Stimulated activated CD4-positive, alpha-beta T cell treated with anti-CD3 and anti-CD28 coated beads, Interleukin-12 subunit alpha, Interleukin-12 subunit beta, amount 100 ng/mL, for 4 hours (primary cell): ENCODE measurements at places on chromosomes 6 and 20.

DNA sequence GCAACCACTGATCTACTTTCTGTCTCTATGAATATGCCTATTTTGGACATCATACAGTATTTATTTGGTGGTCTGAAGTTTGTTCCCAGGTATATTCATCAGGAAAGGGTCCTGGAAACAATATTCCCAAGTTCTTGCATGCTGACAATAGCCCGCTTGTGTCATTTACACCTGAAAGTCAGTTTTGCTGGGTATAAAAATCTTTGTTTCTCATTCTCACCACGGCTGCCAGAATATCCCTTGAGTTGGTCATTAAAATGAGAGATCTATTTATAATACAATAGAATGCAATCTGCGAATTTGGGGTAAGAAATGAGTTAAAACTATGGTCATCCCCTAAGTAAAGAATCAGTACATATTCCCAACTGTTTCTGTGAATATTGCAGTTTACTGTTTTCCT, 79.0 kb downstream of the MAN1A1 start:
- DNase-seq = no peak

GRCh38 chr20:878511-879307, 37.4 kb downstream of the ANGPT4 start:
- no peak for DNase-seq

DNA sequence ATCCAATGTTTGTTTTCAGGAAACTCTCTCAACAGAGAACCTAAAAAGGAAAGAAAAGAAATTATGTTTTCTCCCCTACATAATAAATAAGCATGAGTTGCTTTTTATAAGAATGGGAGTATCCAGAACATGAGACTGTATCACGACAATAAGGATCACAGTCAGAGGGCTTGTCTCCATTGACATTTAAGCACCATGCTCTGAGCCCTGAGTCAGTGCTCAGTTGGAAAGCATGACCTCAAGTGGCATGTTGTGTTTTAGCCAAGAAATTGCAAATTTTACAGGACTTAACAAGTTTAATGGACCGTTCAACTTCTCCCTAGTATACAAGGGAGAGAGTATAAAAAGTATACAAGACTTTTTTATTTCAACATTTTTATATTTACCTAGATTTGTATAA, 431.6 kb downstream of the GJA1 start:
- DNase-seq = no peak

GRCh38 chr20:35005463-35005961, 49.8 kb downstream of the MYH7B start:
- no peak for DNase-seq

DNA sequence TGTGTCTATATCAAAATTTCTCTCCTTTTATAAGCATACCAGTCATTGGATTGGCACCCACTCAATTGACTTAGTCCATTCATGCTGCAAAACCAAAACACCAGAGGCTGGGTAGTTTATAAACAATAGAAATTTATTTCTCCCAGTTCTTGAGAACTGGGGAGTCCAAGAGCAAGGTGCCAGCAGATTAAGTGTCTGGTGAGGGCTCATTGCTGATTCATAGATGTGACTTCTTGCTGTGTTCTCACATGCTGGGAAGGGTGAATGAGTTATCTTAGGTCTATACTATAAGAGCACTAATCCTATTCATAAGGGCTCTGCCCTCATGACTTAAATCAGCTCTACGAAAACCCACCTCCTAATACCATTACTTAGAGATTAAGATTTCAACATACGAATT, 501.4 kb downstream of the EPM2A start:
- no peak for DNase-seq

DNA sequence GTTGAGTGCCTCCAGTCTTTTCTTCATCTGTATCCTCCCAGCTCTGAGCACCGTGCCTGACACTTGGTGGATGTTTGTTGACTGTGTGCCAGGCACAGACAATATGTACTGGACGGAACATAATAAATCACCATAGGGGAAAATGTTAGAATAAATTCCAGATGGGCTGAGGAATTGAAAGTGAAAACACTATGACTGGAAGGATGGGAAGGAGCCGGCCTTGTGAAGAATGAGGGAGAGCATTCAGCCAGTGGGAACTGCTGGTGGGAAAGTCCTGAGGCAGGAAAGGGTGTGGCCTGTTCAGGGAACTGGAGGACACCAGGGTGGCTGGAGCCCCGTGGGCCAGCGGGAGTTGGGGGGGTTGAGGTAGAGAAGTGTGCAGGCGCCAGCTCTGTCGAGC, 75.4 kb downstream of the MTHFD1L start:
- DNase-seq = no peak

DNA sequence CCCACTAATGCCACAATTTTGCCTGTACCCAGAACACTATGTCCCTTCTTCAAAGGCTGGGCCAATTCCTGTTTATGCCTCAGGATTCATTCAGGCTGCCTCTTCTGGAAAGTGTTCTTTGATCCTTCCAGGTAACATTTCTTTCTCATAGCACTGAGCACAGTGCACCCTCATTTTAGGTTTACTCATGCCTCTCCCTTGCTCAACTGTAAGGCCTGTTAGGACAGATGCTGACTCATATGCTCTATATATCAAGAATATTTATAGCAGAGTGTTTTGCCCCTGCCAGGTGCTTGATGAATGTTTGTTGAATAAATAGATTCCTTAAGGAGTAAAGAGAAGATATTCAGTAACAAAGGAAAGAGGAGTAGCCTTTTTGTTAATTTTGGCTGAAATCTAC, 263.9 kb downstream of the PHF3 start:
- no peak for DNase-seq

DNA sequence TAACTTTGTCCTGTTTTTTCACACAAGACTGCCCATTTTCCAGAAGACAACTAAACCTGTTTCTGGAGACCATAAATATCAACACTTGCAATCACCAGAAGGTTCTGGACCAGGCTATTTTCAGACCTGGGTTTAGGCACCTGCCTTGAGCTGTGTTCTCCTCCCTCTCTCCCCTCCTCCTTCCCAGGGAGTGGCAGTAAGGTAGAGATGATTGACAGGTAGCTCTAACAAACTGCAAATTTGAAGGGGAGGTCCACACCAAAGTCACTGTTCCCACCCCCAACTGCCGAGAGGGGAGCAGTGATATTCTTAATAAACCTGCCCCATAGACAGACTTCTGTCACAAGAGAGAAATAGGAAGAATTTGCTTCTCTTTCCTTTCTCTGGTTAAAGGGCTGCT, 91.2 kb upstream of the BACH2 start:
- no peak for DNase-seq

DNA sequence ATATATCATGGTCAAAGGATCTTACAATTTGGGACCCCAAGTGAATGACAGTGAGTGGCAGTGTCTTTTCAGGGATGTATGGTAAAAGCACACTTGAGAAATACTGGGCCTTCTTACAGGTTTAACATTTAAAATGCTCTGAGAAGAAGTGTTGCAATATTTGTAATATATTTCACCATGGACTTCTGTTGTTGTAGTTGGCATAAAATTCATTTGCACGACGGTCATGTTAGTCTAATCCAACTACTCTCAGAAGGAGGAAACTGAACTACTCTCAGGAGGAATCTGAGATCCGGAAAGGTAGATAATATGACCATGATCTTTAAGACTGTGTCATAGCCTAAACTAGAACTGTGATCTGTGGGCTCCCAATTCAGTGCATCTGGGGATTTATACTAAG, 700.1 kb downstream of the HDGFL1 start:
- DNase-seq = no peak

GRCh38 chr6:147733686-147734085, 225.2 kb downstream of the SAMD5 start:
- DNase-seq = no peak

DNA sequence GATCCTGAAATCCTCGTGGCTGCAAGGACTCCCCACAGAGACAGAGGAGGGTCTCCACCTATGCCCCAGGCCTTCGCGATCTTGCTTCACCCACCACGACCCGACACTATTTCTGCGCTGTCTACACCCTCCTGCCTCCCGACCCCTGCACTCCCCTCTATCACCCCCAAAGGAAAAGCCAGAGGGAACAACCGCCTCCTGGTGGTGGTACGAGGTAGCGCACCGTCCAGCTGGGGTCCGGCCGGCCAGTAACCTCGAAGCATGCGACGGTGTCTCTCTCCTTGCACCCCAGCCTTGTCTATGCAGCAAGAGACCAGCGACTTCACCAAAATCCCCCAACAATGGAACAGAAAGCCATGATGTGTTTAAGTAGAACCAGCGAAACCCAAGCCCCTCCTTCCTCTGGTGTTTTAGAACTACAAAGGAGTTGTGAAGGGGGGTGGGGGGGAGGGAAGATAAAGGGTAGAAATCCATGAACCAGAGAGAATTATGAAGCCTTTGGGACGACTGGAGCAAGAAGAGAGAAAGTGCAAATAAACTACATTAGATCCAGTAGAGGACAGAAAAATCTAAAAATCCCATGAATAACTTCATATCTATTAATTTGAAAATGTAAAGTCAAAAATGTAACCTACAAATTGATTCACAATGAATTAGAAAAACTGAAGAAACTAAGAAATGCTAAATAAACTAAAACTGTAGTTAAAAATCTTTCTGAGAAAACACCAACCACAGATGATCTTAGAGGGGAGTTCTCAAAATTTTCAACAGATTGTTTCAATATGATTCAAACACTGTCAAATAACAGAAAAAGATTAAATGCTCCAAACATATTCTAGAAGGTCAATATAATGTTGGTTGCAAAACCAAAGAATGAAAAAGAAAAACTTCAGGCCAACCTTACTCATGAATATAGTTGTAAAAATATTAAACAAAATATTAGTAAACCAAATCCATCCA, 168.0 kb downstream of the CDK19 start:
- no peak for DNase-seq

DNA sequence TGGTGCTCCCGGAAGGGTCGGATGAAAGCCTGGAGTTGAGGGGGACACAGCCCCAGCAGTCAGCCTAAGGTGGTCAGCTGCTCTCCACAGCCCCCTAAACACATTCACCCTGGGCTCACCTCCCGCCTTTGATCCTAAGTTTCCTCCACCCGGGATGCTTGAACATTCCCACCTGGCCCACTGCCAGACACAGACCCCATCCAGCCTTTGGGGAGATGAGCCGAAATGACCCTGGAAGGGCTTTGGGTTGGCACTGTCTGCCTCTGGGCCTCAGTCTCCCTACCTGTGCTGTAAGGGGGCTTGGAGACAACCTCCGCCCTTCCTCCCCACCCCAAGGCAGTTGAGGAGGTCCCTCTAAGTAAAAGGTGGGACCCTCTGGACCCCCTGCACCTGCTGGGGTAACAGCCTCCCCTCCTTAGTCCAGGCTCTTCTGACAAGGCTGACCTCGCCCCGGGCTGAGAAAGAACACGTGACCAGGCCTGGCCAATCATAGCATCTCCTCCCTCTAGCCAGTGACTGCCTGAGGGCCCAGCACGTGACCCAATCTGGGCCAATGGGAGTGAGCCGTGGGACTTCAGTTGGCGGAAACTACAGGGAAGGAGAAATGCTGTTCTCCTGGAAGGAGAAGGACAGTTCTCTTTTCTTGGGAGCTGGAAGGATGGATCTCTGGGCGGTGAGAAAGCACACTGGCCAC, 16.9 kb upstream of the UBE2V1 start:
- DNase-seq = no peak

GRCh38 chr6:44514576-44515193, 127.2 kb downstream of the CDC5L start:
- DNase-seq = no peak

DNA sequence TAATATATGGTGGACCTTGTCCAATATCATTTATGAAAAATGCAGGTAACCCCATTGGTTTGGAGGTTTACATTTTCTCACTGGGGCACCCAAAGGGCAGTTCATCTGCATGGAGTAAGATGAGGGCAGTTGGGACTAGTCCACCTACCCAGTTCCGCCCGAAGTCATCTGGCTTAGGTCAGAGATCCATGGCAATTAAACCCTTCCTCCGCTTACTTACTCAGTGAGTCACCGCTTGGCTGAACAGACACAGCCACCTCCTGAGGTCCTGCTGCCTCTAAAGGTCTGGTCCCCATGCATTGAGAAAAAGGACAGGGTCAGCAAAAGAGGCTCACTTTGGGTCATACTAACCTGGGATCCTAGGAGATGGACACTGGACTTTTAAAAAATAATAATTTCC, 102.9 kb upstream of the PRL start:
- no peak for DNase-seq

DNA sequence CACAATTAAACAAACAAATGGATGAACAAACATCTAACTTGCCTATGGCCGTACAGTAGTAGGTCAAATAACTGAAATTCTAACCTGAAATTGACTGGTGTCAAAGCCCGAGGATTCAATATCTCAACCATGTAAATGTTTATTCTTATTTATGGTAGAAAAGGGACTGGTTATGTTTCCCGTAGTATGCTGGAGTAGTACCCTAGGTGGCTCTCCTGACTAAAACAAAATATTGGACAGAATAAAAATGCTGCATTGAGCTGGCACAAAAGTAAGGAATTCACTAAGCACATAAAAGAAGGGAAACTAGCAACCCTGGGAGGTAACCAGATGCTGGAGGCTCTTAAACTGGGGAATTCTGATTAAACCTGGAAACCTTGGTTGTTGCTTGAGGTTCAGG, 117.1 kb upstream of the PREP start:
- DNase-seq = no peak

DNA sequence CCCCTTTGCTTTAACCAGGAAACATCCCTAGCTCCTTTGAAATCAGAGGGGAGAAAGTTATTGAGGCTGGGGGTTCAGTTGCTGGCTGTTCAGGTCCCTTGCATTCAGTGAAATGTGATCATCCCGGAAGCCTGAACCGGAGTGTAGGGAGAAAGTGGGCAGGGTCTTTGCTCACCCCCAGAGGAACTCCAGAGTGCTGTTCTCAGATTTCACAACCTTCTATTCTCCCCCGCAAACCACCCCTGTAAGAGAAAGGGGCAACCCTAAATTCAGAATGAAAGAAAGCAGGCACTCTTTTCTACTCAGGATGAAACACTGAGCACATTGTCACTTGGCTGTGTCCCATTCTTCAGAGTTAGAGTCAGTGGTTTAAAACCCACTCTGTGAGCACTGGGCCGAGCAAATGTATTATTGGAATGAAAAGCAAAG, 139.8 kb downstream of the KHDC1L start:
- DNase-seq = no peak

GRCh38 chr6:157163434-157164159, 159.7 kb downstream of the TMEM242 start:
- DNase-seq = no peak

GRCh38 chr6:73078908-73079610, 146.2 kb downstream of the KHDC1L start:
- no peak for DNase-seq

- no peak for DNase-seq
These were observed 691.8 kb downstream of the QKI start for GRCh38 chr6:164106345-164106769.

DNA sequence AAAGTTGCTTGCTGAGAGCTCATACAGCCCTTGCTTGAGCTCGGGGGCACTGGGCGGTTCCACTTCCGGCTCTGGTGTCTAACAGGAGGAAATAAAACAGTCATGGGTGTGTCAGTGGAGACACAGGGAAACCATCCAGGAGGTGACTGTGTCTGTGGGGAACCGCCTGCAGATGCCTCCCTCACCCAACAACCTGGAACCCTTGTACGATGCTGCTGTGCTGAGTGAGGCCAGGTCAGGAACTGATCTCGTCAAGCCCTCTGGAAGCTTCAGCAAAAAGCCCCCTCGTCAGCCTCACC, 15.5 kb downstream of the TXNDC5 start:
- DNase-seq = no peak
